Astrocyte (in vitro differentiated cells and primary cell): ENCODE measurements at places on chromosomes 3 and 15. TPM values are rescaled to one million over a fixed set of nuclear protein-coding genes. Genes with fewer than 3 reads are reported as not detected.

The CLDN18 gene
- not detected in 2 replicates for total RNA-seq

The XCR1 gene
- total RNA-seq, result not detected in 2 replicates

The SLC15A2 gene
- 0.19 and 0.89 TPM in 2 replicates for total RNA-seq

The KAT2B gene
- total RNA-seq, result 4.9 and 6.2 TPM in 2 replicates

The WDR49 gene
- 0.43 and 0.84 TPM in 2 replicates for total RNA-seq

The RASL12 gene
- total RNA-seq, result 0.32 and 0.36 TPM in 2 replicates

The GOLGA8S gene
- 0.14 and 0.26 TPM in 2 replicates for total RNA-seq

The ITIH1 gene
- total RNA-seq, result not detected in 2 replicates

The PLA1A gene
- 0.91 and 2.0 TPM in 2 replicates for total RNA-seq

The CD80 gene
- total RNA-seq, result not detected in 2 replicates

The NR1D2 gene
- 19.2 and 20.7 TPM in 2 replicates for total RNA-seq

The MIX23 gene
- 43.2 and 46.6 TPM in 2 replicates for total RNA-seq

The PHC3 gene
- total RNA-seq, result 37.7 and 40.8 TPM in 2 replicates

The ZKSCAN7 gene
- total RNA-seq, result 4.8 and 5.7 TPM in 2 replicates

The KBTBD13 gene
- not detected in 2 replicates for total RNA-seq

The VGLL4 gene
- total RNA-seq, result 69.7 and 70.3 TPM in 2 replicates

The GOLGA6D gene
- total RNA-seq, result not detected in 2 replicates

The P2RY1 gene
- total RNA-seq, result 1.1 and 1.4 TPM in 2 replicates

The TYRO3 gene
- total RNA-seq, result 28.5 and 34.0 TPM in 2 replicates

The GOLGA6L4 gene
- 3.3 and 4.6 TPM in 2 replicates for total RNA-seq

The FGF12 gene
- total RNA-seq, result 1.4 and 1.8 TPM in 2 replicates

The CPA3 gene
- not detected in 2 replicates for total RNA-seq

The MEX3B gene
- 18.7 and 19.1 TPM in 2 replicates for total RNA-seq

The SCN11A gene
- 0.07 and 0.20 TPM in 2 replicates for total RNA-seq

The SNX4 gene
- 40.4 and 41.8 TPM in 2 replicates for total RNA-seq

The ACSBG1 gene
- total RNA-seq, result not detected in 2 replicates

The FAM3D gene
- not detected in 2 replicates for total RNA-seq

The CHCHD6 gene
- 21.1 TPM in 2 replicates for total RNA-seq

The AP4E1 gene
- total RNA-seq, result 15.0 and 16.4 TPM in 2 replicates

The CATSPER2 gene
- 2.0 and 3.3 TPM in 2 replicates for total RNA-seq

The TM6SF1 gene
- total RNA-seq, result 1.0 and 2.1 TPM in 2 replicates

The GP5 gene
- total RNA-seq, result 0.10 TPM in 1 of 2 replicates, not detected in the other

The DNASE1L3 gene
- not detected in 2 replicates for total RNA-seq

The POLQ gene
- total RNA-seq, result 0.82 and 1.3 TPM in 2 replicates

The MTMR10 gene
- 11.9 and 14.8 TPM in 2 replicates for total RNA-seq

The CPNE9 gene
- 0.20 TPM in 1 of 2 replicates, not detected in the other for total RNA-seq

The C3orf49 gene
- total RNA-seq, result not detected in 2 replicates

The TMEM266 gene
- 0.36 TPM in 2 replicates for total RNA-seq

The RAD51 gene
- total RNA-seq, result 3.6 and 5.6 TPM in 2 replicates

The CELSR3 gene
- 8.6 and 10.2 TPM in 2 replicates for total RNA-seq

The RHCG gene
- total RNA-seq, result 0.18 TPM in 1 of 2 replicates, not detected in the other

The PPM1L gene
- 5.5 and 6.3 TPM in 2 replicates for total RNA-seq

The TM4SF4 gene
- not detected in 2 replicates for total RNA-seq

The TEX55 gene
- total RNA-seq, result not detected in 2 replicates

The CYP1A2 gene
- not detected in 2 replicates for total RNA-seq

The KCNMB2 gene
- total RNA-seq, result not detected in 2 replicates

The CLSTN2 gene
- total RNA-seq, result 80.9 and 85.0 TPM in 2 replicates

The SLC9C1 gene
- total RNA-seq, result not detected in 2 replicates

The TNFSF10 gene
- total RNA-seq, result 1.8 and 6.1 TPM in 2 replicates

The RTP3 gene
- total RNA-seq, result not detected in 2 replicates

The VEPH1 gene
- 9.3 and 9.4 TPM in 2 replicates for total RNA-seq

The PPIP5K1 gene
- total RNA-seq, result 21.4 and 26.0 TPM in 2 replicates

The SYNPR gene
- total RNA-seq, result 0.27 TPM in 1 of 2 replicates, not detected in the other

The SLC2A2 gene
- total RNA-seq, result not detected in 2 replicates

The LAMB2 gene
- 344 and 391 TPM in 2 replicates for total RNA-seq

The GRM2 gene
- total RNA-seq, result 0.12 and 0.25 TPM in 2 replicates

The COLQ gene
- 1.2 and 1.7 TPM in 2 replicates for total RNA-seq

The TTLL13 gene
- 0.14 TPM in 1 of 2 replicates, not detected in the other for total RNA-seq

The GASK1A gene
- total RNA-seq, result 0.09 TPM in 1 of 2 replicates, not detected in the other

The GOLGA8T gene
- total RNA-seq, result 0.32 TPM in 1 of 2 replicates, not detected in the other
